Effector memory CD8-positive, alpha-beta T cell (primary cell): ENCODE measurements at places on chromosomes 11 and 22.

GRCh38 chr11:112794331-112794846 lies 166.8 kb upstream of the NCAM1 start:
- no peak for DNase-seq

DNA sequence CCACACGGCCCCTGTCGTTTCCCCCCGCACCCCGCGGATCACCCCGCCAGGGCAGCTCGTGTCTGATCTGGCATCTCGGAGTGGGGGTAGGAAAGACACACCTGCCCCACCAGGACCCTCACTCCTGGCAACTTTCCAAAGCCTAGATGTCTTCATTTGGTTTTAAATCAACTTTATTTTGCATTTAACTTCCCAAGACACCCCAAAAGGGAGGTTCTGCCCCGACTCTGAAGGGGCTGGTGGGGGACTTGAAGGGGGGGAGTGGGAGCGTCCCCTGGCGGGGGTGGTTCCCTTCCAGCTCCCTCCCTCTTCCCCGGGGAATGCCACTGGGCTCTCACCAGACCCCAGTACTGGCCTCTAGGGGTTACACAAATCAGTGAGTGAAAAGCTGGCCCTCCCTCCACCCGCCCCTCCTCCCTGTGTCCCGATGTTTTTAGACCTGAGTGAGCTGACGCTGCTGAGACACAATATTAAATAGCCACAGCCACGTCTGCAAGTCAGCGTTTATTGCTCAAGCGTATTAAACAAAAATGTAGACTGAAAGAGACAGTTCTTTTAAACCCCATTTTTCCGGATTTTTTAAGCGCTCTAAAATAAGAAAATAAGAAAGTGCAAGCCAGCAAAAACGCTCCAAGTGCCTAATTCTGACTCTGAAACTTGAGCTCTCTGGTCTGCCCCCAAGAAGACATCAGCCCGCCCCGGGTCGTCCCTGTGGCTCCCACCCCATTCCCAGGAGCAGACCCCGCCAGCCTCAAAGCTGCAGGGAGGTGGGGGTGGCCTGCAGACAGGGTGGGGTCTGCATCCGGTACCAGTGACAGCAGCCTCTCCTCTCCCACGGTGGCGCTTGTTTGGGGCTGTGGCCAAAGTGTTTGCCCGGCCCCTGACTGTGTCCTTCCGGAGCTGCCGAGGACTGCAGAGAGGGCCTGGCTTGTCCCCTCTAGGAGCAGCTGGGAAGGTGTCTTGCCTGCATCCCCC lies 1.1 kb upstream of the TTLL8 start:
- DNase-seq = no peak

DNA sequence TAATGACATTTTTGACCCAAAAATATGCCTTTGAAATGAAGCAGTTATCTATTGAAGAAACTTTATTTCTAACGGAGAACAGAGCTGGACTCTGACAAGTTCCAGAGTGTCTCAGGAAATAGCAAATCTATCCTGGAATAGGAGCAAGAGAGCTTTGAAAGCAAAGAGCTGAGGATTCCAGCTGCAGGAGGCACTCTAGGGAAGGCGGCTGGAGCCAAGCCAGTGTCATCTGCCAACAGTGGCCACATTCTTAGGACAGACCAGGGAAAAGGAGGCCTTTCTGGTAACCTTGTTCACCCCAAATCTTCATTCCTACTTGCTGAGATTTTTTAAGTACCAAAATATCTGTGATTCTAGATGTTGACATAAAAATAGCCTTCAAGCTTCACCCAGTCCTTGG lies 493.5 kb upstream of the B3GAT1 start:
- DNase-seq = no peak

GRCh38 chr22:32075997-32076760 lies 33.1 kb downstream of the SLC5A1 start:
- DNase-seq = no peak
